Stimulated activated CD4-positive, alpha-beta T cell treated with anti-CD3 and anti-CD28 coated beads, Interleukin-2, amount 100 ng/mL, for 48 hours (primary cell): ENCODE measurements at places on chromosomes 7 and 10.

GRCh38 chr7:134435161-134435920 is 23.6 kb downstream of the AKR1B1 start:
- DNase-seq = no peak

DNA sequence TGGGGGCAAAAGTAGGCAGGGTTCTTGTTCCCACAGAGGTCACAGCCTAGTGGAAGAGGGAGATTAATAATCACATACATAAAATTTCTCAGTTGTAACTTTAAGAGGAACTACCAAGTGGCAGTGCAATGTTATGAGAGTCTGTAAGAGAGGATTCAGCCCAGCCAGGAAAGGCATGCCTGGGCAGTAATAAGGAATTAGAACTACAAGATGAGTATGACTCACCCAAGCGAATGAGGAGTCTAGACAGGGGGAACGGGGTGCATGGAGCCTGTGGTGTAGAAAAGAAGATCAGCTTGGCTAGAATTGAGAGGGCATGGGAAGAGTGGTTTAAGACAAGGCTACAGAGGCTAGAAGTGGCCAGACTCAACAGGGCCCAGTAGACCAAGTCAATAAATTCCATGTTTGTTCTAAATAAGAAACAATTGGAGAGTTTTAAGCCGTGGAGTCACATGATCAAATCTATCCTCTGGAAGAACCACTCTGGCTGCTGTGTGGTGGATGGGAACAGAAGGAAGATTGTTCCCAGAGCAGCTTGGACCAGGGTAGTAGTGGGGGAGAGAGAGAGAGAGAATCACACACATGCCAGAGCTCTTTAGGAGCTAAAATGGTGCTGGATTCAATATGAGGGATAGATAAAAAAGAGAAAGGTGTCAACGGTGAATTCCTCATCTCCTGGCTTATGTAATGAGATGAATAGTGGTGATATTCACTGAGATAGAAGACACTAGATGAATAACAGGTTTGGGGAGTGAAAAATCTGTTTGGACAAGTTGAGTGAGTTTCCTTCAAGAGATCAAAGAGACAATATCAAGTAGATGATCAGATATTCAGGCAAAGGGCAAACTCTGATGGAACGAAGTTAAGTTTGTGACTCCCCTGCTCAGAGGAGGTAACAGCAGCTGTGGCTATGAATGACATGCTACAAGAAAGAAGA is 265.1 kb downstream of the FGFR2 start:
- no peak for DNase-seq

DNA sequence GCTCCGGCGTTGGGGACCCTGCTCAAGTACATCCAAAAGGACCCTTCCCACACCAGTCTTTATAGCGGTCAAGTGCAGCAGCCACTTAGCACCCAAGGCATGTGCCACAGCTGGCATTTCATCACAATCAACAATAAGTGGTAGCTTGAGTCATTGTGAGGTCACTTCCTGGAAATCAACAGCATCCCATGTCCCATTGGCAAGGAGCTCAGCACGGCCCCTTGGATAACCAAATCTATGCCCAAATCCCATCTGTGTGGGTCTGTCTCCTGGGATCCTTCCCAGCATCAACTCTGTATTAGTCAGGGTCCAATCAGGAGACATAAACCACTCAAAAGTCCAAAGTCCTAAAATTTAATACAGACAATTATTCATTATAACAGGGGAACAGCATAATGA is 27.1 kb downstream of the MDH2 start:
- DNase-seq = no peak

DNA sequence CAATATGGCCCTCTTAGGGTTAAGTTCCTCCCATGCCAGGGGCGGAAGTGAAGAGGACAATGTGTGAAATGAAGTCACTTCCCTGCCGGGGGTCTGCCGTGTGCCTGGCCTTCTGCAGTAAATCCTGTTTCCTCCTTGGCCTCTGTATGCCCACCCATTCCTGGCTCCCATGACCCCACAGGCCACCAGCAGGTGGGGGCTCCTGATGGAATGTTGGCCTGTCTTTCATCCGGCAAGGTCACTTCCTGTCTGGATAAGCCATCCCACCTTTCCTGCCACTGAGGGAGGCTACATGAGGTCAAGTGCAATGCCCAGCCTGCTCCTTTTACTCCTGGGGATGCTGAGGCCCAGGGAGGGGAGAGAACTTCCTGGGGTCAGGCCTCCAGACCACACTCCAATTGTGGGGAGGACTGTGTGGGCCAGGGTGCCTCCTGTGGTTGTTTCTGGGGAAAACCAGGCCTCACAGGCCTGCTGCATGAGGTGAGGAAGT is 22.3 kb downstream of the PALD1 start:
- DNase-seq = no peak

- no peak for DNase-seq
Observed at GRCh38 chr10:51789118-51789517, 89.7 kb upstream of the CSTF2T start.

DNA sequence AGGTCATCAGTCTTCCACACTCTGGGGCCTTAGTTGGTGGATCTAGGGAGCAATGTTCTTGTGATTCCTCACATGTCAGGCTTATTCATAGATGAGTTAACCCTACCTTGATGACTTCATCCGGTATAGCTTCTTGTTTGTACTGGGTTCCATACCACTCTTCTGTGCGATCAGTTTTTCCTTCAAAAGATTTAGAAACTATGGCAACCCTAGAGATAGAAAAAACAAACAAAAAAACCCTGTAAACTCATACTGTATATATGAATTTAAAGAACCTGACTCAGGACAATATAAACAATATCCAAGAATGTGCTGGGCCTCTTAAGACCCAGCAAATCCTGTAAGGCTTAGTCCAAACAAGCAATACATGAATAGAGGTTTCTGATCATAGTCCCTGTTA is 83.5 kb downstream of the IDE start:
- DNase-seq = no peak

DNA sequence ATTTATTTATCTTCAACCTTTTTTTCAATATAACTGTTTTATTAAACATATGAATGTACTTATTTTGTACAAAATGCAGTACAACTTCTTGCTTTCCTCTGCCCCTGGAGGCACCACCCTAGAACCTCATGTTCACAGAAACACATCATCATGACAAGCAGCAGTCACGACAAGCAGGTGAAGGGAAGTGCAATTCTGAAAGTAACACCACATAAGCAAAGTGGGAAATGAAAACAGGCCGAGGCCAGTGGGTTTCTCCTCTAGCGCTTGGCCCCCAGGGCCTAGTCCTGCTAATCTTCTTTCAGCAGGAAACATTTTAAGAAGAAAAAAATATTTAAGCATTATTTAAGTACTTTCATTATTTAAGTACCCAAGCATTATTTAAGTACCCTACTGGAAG is 598.1 kb downstream of the SH2D4B start:
- no peak for DNase-seq

GRCh38 chr7:100467638-100468373 is 3.7 kb upstream of the SPACDR start:
- no peak for DNase-seq

DNA sequence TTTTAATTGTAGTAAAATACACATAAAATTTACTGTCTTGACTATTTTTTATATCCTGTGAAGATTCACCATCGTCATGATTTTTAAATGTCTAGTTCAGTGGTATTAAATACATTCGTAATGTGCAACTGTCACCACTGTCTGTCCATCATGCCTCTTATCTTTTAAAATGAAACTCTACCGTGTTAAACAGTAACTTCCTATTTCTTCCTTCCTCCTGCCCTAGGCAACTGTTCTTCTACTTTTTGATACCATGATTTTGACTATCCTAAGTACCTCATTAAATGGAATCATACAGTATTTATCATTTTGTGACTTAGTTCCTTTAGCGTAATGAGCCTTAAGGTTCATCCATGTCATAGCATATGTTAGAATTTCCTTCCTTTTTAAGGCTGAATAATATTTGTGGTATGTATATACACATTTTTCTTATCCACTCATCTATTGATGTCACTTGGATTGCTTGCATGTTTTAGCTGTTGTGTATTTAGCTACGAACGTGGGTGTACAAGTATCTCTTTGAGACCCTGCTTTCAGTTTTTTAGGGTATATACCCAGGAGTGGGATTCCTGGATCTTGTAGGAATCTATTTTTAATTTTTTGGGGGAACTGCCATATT is 13.5 kb downstream of the SLK start:
- no peak for DNase-seq

- DNase-seq = no peak
Observed at GRCh38 chr10:11282156-11282555, 264.5 kb downstream of the CELF2 start.

GRCh38 chr7:50369143-50370026 is 64.9 kb downstream of the IKZF1 start:
- no peak for DNase-seq

- no peak for DNase-seq
Observed at GRCh38 chr10:71074176-71074755, 138.1 kb upstream of the UNC5B start.

DNA sequence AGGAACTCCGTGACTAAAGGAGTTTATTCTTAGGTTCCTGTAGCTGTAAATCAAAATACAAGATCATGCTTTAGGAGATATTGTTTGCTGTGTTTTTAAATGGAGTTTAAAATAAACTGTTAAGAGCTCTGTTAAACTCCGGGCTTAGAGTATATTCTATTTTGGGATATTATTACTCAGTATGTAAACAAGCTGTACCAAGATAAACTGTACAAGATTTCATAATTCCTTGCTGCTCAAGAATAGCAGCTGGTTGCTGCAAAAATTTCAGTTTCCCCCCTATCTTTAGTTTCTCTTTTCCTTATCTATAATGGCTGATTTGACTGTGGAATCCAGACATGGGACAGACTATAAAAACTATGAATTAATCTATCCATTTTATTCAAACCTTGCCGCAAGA is 215.7 kb downstream of the HTR7 start:
- no peak for DNase-seq

DNA sequence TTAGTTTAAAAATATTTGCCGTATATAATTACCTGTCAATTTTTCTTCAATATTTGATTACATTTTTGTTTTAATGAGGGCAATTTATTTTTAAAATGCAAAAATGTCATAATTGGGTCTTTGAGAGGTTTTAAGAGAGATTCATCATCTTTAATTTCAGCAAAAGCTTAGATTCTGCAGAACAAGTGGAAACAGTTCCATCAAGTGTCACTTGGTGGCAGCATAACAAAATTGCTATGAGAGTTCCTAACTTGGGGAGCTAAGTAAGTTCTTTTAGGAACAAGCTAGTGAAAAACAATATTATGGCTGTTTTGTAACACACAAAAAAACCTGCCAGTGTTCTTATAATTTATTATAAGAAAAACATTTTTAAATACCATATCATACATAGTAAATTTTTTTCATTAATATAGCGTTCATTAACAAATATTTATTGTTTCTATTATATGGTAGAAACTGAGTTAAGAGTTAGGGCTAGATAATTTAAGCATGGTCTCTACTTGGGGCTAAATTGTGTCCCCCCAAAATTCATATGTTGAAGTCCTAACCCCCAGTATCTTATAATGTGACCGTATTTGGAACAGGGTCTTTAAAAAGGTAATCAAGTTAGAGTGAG is 155.2 kb downstream of the MAGI2 start:
- DNase-seq = no peak

DNA sequence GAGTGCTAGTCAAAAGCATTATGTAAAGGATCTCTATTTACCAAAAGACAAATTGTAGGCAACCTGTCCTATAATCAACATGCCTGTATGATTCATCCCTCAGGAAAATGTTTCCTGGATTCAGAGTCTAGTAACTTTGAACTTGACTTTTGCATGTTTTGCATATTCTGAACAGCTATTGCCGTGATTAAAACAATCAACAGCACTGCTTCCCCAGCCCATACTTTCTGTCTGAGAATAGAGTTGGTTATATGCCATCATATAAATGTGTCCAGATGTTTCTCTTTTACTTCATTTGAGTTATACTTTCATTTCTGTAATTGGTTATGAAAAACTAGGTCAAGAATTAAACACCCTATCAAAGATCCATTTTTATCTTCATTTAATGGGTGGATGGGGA is 83.5 kb downstream of the ZMYND11 start:
- DNase-seq = no peak
